Calu3 (cell line): ENCODE measurements at places on chromosomes 2 and 18.

DNA sequence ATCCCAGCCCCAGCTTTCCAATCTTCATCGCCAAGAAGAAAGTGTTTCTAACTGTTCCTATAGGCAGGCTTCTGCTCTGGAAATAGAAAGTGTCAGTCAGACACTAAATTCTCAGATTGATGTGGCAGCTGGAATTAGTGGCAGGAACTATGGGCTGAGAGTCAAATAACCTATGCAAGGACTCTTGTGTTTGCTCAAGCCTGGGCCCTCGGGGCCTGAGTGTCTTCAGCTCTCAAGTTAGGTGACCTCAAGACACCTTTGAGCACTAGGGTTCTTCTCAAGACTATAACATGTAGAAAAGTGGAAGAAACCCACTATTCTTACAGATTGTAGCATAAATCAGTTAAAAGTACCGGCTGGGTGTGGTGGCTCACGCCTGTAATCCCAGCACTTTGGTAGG, 694.5 kb downstream of the RNF144A start:
- no peak for DNase-seq

GRCh38 chr2:26008851-26009566, 24.9 kb upstream of the RAB10 start:
- DNase-seq, result peak; percentile 58

GRCh38 chr2:11612553-11613215, 57.3 kb downstream of the NTSR2 start:
- DNase-seq, result no peak

DNA sequence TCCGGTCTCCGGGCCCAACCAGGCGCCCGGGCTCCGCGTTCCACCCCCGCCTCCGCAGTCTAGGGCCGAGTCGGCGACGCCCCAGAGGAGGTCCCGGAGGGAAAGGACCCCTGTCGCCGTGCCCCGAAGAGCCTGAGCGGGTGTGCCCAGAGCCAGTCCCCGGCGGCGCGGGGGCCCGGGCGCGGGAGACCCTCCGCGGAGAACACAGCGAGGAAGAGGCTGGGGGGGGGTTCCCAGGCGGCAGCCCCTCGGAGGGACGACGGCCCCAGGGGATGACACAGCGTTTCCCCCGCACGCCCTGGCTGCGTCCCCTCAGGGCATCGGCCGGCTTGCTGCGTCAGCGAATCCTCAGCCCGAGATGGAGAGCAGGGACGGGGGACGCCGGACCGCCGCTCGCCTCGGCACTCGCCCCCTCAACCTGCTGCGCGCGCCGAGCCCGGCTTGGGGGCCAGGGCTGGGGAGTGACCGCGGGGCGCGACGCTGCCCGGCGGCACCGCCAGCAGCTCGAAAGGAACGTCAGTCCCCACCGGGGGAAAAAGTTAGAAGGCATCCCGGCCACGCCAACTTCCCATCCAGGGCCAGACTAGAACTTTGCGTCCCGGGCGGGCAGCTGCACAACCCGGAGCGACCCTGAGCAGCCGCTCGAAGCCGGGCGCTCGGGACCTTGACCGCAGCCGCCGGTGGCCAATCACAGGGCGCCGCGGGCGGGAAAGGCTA, 711 bp downstream of the SFXN5 start:
- peak; percentile 42 for DNase-seq

- DNase-seq, result no peak
Measured at GRCh38 chr2:70837980-70838925, 2.6 kb upstream of the CD207 start.
